ENCODE measurements at places on chromosomes 11 and 22.
A peak's percentile ranks its signal among the peaks of the same experiment; 100 is the strongest.

DNA sequence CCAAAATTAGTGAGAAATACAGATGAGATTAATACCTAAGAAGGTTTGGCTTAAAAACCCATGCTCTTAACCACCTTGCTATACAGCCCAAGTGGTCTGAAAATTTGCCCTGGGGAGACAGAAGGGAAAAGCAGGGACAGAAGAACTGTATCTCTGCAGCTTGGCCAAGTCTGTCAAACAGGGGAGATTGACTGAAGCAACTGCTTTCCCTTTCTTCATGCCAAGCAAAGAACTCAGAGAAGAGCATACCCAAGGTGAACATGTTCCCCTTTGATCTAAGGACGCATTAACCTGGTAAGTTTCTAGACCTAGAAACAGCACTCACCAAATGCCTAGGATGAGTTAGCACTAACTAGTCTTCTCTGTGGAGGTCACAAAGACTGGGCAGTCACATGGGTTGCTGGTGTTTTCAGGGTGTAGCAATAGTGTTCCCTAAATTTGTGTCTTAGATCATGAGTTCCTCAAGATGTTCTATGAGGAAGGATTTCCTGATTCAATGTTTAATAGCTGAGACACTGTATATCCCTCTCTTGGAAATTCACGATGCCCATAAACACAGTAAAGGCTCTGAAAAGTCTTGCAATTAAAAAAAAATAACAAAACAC is 75.6 kb upstream of the GRAMD1B start:
- DNase-seq, result no peak

DNA sequence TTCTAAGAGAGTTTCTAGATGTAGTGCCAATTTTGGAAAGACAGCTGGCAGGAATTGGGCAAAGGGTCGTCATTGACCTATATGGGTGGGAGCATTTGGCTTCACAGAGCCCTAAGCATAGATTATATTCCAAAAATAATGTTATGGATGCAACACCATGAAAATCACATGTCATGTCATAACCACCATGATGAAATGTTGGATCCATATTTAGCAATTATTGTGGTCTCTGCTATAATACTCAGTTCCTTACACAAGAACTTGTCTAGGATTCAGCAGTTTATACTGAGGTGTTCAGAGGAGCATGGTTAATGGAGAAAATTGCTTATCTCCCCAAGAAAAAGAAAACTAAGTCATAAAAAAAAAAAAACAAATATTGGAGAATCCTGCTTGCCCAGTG is 31.6 kb downstream of the NTM start:
- DNase-seq, result no peak

DNA sequence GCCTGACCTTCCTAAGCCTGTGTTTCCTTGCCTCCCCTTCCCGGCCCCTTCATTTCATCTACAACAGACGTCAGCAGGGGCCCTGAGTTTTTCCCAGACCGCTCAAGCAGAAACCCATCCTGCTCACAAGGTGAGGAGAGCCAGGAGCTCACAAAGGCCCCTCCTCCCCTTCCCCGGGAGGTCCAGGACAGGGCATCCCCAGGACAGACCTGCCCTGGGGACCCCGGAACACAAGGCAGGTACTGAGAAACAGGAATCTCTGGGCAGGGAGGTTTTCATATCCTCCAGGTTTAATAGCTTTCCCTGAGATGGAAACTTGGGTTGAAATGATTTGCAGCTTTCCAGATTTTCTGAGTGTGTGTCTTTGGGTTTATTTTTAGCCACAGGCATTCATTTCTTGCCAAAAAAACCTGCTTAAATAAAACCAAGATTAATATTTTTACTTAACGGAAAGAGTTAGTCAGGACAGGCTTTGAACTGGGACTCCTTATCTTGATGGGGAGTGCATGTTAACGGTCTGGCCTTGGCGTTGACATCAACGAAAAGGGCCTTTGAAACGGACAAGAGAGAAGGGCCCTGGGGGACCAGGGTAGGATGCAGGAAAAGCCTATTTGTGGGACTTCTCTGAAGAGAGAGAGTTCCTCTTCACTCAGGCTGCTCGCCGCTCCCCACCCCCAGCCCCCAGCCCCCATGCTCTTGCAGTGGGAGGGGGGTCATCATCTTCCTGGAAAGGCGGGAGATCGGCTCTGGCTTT is 38.5 kb downstream of the TIMP3 start:
- DNase-seq, result no peak

DNA sequence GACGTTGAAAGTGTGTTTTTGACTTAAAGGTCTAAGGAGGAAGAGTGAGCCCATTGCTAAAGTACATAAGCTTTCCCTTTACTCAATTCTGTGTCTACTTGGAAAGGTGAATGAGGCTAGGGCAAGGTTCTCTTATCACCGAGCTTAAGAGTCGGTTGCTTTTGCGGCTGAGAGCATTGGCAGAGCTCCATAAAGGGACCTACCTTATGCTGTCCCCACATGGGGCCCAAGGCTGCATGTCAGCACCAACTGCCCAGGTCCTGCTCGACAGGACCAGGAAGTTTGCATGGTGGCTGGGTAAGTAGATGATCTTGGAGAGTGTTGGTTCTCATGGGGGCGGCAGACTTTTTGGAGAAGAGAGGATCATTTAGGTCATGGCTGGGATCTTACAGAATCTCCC is 91.2 kb downstream of the ZBTB16 start:
- DNase-seq, result no peak

DNA sequence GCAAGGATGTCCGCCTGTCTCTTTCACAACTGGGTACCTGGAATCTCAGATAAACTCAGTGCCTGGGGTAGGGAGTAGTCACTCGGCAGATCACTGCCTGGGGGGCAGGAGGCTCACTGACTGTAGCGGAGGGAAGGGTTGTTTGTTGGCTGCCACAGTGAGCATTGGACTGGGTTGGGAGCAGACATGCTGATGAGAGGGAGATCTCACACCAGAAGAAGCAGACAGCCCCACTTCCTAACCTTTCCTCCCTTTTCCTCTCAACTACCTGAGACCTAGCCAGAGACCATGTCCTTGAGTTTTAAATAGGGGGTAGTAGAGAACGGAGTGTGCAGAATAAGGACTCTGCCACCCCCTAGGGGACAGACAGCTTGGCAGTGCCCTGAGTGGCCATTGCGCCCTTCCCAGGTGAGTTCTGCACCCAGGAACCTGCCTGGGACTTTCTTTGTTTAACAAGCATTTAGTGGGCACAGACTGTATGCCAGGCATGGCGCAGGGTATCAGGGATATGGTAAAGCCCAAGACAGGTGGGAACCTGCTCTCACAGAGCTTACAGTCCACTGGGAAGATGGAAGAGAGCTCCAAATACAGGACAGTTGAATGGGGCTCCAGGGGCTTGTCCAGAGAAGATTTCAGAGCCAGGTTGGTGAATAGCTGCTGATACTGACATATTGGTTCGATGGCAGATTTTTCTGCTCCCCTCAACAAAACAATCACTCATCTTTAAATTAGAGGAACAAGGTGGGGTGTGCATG is 115.7 kb upstream of the NNMT start:
- peak; percentile 36 for DNase-seq

- DNase-seq, result no peak
Measured at GRCh38 chr11:128841461-128842072, 25.5 kb downstream of the KCNJ1 start.

- DNase-seq, result no peak
Measured at GRCh38 chr22:48186146-48186790, 1423.8 kb downstream of the TBC1D22A start.

DNA sequence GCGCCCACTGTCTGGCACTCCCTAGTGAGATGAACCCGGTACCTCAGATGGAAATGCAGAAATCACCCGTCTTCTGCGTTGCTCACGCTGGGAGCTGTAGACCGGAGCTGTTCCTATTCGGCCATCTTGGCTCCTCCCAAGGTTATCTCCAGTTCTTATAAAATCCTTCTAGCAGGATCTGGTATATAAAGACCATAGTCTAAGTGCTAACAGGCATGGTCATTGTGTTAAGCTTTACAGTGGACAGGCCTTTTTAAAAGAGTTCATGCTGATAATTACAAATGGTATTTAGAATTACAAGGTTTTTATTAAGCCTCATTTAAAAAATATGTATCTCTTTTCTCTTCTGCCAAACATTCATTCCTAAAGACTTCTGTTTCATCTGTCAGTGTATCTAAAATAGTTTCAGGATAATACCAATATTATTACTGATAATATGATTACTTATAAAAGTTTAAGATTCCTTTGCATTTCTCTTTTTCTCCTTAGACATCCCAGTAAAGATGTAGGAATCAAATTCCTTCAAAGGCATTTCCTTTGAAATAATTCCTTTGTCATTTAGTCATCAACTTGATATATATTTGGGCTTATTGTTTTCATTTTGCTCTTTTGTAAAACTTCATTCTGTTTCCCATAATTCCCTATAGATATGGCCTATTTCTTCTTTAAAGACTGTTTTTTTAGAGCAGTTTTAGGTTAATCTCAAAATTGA is 20.7 kb downstream of the DDX10 start:
- DNase-seq, result no peak

- DNase-seq, result no peak
Measured at GRCh38 chr11:17431139-17431538, 42.7 kb upstream of the KCNJ11 start.

GRCh38 chr11:35750315-35750714 is 87.7 kb downstream of the TRIM44 start:
- no peak for DNase-seq

- DNase-seq, result no peak
Measured at GRCh38 chr11:56700242-56700913, 1.5 kb downstream of the OR9G1 start.

GRCh38 chr11:17864478-17864941 is 129.9 kb downstream of the KCNC1 start:
- DNase-seq, result no peak

- DNase-seq, result no peak
Measured at GRCh38 chr11:117580866-117581265, 216.2 kb downstream of the DSCAML1 start.

GRCh38 chr11:94325681-94326080 is 21.3 kb downstream of the IZUMO1R start:
- no peak for DNase-seq

GRCh38 chr11:76863196-76863777 is 2.6 kb downstream of the ACER3 start:
- no peak for DNase-seq

DNA sequence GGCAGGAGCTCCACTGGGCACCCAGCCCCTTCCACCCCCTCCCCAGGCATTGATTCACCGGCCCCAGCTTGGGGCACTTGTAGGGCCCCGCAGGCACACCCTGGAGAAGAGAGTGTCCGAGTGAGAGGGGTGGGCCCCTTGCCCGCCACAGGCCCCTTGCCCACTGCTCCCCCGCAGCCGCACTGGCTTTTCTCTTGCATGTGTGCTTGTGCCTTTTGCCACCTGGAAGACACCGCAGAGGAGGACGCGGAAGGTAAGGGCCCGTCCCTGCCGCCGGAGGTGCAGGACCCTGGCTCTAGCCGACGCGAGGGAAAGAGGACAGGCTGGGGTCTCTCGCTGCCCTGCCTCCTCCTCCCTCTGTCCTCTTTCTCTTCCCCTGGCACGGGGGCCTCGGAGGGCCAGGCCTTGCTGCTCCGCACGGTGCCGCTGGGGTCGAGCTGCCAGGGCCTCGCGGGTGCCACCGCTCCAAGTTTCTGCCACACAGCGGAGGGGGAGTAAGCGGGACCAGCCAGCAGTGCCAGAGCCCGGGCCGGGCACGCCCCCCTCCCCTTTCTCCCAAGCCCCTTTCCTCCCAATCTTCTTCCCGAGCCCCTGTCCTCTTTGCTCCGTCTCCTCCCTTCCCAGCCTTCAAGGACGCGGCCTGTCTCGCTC is 9.5 kb downstream of the TNNT3 start:
- no peak for DNase-seq

- DNase-seq, result no peak
Measured at GRCh38 chr11:130808541-130808940, 107.7 kb downstream of the SNX19 start.

- DNase-seq, result no peak
Measured at GRCh38 chr22:28791841-28792490, 8.4 kb downstream of the XBP1 start.

DNA sequence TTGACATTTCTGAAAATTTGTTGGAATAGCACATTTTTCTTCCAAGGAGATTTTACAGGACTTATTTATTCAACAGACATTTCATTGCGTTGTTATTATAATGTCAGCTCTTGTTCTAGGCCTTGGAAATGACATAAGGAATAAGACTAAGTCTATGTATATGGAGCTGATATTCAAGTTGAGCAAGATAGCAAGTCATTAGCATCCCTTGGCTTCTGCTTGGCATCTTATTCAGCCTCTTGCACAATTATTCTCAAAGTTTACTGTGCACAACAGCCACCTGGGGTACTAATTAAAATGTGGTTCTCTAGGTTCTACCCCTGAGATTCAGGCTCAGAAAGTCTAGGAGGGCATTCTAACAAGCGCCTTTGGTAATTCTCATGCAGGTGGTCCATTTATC is 304.8 kb upstream of the DDI1 start:
- DNase-seq, result no peak

DNA sequence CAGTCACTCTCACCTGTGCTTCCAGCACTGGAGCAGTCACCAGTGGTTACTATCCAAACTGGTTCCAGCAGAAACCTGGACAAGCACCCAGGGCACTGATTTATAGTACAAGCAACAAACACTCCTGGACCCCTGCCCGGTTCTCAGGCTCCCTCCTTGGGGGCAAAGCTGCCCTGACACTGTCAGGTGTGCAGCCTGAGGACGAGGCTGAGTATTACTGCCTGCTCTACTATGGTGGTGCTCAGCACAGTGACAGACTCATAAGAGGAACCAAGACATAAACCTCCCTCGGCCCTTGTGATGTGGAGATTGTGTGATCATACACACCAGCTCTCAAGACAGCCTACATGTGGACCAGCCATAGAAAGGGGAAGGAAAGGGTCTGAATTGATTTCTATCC is 113.3 kb downstream of the ZNF280B start:
- peak; percentile 19 for DNase-seq

- DNase-seq, result no peak
Measured at GRCh38 chr11:65488273-65489034, 10.4 kb upstream of the MALAT1 start.

DNA sequence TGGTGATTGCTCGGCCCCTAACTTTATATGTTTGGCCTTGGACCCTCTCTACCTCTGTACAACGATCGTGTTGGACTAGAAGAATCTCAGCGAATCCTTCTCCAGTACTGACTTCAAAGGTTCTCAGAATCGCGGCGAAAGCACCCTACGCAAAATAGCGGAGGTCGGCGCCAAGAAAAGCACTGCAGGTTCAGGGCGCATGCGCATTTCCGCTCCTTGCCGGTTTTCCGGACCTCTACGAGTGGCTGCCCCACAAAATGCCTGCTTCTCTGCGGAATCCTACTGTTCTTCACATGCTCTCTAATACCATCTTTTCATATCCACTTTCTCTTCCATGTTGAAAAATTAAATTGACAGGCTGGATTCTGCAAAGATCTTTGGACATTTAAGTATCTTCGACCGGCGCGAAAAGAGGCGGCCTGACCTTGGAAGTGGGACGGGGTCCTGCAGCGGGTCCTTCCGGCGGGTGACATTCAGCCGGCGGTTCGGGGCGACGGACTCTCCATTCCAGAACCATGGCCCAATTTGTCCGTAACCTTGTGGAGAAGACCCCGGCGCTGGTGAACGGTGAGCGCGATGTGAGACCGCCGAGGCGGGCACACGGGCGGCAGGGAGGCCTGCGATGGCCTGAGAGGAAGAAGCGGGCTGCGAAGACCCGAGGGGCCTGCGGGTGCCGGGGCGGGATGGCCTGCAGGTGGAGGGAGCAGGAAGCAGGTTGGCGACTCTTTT is at the start of gene ATP5MG:
Gene ATP5MG, plus strand, starts transcription at position 456 of the 729 bp plus-strand sequence. Its CDS starts 60 bp downstream, at position 516.
- DNase-seq, result peak; percentile 91

- DNase-seq, result no peak
Measured at GRCh38 chr22:27720860-27721259, 80.7 kb downstream of the MN1 start.

GRCh38 chr11:17905477-17905876 is 107.4 kb downstream of the SERGEF start:
- no peak for DNase-seq

All from NCI-H774 (cell line).